Nucleus accumbens (tissue), 56 donors: ENCODE measurements at places on chromosomes 16 and 17.
A peak's percentile ranks its signal among the peaks of the same experiment; 100 is the strongest.

DNA sequence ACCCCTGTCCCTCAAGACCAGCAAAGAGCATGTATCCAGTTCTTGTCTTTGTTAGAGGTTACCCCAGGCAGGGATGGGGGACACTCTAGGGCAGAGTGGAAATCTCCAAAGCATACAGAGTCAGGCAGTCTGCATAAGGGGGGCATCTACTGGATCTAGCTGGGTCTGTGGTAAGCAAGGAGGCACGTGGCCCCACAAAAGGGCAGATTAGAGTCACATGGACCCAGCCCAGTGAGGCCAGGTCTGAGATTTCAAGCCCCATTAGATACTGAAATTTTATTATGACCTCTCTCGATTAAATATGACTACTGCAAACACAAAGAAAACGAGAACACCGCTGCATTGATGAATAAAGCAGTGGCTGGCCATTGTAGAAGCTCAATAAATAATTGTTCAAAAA lies 1.6 kb upstream of the GPR139 start:
- DNase-seq = no peak

GRCh38 chr17:80837711-80838110 lies 153.9 kb upstream of the CHMP6 start:
- DNase-seq = no peak

GRCh38 chr17:37519251-37519985 lies 29.7 kb downstream of the DUSP14 start:
- no peak for DNase-seq

GRCh38 chr17:4950746-4951204 lies at the start of gene ENO3:
Gene ENO3, plus strand, starts transcription at chr17:4951119. Its CDS starts 711 bp downstream, at chr17:4951830.
- no peak for DNase-seq

DNA sequence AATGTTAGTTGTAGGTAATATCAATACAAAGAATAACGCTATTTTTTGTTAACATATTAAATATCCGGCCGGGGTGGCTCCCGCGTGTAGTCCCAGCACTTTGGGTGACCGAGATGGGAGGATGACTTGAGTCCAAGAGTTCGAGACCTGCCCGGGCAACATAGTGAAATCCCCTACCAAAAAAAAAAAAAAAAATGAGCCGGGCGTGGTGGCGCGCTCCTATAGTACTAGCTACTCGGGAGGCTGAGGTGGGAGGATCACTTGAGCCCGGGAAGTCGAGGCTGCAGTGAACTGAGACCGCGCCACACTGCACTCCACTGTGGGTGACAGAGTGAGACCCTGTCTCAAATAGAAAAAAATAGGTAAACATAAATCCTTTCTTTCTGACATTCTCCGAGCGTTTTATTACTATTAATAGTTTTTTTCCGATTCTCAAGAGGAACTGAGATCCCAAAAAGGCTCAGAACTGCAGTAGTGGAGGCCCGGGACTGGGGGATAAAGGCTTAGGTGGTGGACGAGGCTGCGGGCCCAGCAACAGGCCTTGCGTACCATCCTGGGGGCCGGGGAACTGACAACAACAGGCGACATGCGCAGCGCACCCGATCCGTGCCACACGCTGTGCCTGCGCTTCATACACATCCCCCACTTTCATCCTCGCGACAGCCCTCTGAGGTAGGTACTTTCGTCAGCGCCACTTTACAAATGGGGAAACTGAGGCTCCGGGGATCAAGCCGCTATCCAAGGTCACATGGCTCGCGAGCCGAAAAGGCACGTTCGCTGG lies 919 bp downstream of the N4BP1 start:
- DNase-seq = peak; percentile 17

DNA sequence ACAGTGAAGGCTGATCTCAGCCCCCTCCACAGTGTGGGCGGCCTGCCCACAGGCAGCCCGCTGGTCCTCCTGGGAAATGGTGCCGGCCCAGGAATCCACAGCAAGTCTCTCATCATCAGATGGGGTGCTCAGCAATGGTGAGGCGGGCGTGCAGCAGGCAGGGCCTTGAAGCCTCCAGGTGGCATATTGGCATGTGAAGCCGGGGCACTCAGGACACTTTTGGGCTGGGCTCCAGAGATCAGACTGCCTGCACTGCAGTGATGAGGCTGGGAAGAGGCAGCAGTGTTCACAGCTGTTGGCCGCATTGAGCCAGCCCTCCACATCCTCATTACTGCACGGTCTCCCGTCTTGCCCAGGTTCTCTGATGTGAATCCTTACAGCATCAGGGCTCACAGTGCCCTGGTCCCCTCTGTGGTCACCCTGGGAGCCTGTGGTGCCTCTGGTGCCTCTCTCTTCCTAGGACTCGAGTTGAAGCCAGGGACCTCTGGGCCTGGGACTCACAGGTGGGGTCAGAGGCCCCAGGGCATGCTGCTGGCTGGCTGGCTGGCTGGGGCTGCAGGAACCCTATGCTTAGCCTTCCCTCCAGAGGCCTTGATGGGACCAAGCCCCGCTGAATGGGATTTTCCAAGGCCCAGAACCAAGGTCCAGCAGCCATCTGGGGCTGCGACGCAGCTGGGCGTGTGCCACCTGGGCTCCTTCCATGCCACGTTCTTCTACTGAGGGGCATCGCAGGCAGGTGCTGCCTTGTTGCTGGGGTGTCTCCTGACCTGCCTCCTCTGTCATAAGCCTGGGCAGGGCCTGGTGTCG lies 48.6 kb downstream of the TNFRSF13B start:
- no peak for DNase-seq

- DNase-seq = no peak
Observed at GRCh38 chr17:8740486-8740885, 4.2 kb downstream of the CCDC42 start.

DNA sequence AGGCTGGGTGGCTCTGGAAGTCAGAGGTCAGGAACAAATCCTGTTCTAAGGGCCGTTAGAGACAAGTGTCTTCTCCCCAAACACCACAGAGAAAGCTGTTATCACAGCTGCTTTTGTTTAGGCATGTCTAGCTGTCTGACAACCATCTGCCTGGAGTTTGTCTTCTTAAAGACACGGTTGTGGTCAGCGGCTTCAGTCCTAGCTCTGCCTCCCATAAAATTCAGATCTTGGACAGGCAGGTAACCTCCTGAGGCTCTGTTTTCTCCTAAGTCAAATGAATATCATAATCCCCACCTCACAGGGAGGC lies 2.3 kb upstream of the ITGA3 start:
- no peak for DNase-seq

- DNase-seq = no peak
Observed at GRCh38 chr17:82477934-82478333, 19.4 kb downstream of the NARF start.

- no peak for DNase-seq
Observed at GRCh38 chr16:77289331-77289809, 90.2 kb downstream of the SYCE1L start.

DNA sequence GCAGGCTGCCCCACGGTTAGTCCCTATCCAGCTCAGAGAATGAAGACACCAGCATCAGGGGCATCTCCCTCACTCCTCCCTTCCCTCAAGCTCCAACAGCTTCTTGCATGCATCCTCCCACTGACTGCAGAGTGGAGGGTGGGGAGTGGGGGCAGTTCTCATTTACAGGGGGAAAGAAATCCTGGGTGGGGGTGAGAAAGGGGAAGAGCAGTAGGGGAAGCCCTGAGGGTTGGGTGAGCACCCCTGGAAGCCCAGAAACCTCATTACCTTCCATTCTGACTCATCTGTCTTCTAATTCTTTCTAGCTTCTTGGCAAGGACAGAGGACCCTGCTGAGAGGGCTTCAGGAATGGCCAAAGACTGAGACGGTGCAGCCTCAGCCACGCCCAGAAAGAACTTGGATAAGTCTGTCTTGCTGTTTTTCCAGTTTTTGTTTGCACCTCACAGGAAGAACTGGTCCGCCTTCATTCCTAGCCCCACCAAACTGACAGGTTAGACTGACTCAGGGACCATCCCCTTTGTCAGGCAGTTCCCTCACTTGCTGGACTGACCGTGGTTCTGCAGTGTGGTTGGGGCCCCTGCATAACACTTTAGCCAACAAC lies 52.5 kb upstream of the WSB1 start:
- no peak for DNase-seq

DNA sequence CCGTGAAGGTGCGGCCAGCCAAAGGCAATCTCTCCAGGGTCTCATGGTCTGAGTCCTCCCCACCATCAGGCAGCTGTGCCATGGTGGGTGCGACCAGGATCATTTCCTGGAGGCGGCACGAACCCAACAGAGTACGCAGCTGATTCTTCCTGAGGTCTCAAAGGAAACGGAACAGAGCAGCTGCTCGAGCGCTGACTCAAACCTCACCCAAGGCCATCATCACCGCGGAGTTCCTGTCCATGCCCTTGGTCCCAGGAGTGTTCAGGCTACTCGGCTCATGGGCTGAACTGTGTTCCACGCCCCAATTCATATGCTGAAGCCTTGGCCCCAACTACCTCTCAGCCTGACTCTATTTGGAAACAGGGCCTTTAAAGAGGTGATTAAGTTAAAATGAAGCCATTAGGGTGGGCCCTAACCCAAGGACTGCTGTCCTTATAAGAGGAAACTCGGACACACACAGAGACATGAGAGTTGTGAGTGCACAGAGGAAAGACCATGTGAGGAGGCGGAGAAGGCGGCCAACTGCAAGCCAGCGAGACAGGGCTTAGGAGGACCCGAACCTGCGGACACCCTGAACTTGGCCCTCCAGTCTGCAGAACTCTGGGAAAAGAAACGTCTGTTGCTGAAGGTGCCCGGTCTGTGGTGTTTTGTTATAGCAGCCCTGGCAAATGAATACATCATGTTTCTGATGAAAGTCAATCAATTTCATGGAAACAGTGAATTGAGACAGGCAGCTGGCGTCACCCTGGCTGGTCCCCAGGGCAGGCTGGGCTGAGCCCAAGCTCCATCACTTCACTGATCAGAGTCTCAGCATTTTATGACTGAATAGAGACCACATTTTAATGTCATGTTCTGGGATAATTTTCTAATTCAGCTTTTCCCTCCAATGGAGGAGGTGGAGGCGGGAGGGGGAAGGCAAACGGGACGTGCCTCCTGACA lies 13.7 kb downstream of the MXRA7 start:
- no peak for DNase-seq

GRCh38 chr17:79925242-79925957 lies 86.2 kb upstream of the CBX4 start:
- peak; percentile 52 for DNase-seq

DNA sequence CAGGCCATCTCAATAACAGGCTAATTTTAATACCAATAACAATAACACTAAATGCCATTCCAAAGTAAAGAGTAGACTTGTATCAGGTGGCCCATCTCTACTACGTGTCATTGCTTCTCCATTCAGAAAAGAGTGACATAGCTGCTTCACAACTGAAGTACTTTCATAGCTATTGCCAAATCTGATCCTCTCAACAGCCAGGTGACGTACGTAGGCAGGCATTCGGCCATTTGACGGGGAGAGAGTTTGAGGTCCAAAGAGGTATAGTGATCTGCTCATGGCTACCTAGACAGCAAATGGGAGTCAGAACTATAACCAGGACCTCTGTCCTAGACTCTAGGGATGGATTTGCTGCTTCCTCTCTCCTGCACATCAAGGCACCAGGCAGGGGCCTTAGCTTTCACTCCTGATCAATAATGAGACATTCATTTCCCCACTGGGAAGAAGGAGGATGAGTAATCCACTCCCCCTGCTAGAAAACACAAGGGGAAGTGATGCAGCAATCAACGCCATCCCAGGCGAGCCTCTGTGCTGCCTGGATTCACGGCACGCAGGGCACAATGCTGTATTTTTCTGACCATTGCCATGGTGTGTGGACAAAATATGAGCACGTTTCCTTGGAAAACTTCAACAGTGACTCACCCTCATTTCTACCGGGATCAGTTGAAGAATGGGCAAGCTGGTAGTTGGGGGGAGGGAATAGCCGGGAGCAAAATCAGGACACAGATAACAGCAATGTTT lies 80.9 kb downstream of the SPACA3 start:
- DNase-seq = no peak
